ENCODE measurements at places on chromosomes 12 and 14. TPM values are rescaled to one million over a fixed set of nuclear protein-coding genes. Genes with fewer than 3 reads are reported as not detected.

DNA sequence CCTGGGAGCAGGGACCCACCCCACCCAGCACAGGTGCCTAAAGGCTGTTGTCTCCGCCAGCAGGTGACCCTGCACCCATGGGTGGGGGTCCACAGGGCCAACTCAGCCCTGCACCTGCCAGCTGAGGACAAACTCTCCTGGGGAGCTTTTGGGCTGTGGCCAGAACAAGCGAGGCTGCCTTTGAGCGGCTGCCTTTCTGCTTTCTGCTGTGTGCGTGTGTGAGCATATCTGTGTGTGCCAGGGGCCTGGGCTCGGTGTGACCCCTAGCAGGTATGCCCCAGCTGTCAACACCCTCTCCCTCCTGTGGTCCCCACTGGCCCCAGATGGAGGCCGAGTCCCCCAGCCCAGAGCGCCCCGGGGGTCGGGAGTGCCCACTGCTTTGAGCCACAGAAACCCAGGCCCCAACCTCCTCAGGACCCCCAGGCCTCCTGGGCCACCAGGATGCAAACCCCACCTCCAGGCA is 25.9 kb upstream of the GPR132 start:
- no peaks in the 10 kb centered on the region for H3K36me3 ChIP-seq
- H3K27ac ChIP-seq: no peak overlapping the region
- peaks cover 52% of the 10 kb centered on the region for H3K4me1 ChIP-seq
- peak; percentile 34 for DNase-seq
- no peak overlapping the region for H3K4me3 ChIP-seq
- H3K27me3 ChIP-seq: no peaks in the 10 kb centered on the region

DNA sequence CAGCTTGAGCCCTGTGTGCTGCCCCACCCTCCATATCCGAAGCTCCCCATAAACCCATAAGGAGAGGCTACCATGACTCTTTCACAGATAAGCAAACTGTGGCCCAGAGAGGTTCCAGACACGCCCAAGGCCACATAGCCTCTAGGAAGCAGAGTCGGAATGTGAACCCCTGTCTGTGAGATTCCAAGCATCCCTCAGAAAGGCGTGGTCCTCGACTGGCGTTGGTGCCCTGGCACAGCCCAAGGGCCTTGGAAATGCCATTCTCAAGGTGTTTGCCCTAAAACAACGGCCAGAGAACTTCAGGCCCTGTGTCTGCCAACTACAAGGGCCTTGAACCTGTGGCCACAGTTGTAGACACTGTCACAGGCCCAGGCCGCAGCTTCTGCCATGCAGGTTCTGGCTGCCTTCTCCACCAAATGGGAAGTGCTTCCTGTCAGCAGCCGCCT is 8.5 kb upstream of the DIO3 start:
- H3K4me1 ChIP-seq: no peaks in the 10 kb centered on the region
- no peak overlapping the region for H3K27ac ChIP-seq

The PIWIL1 gene
- not detected for total RNA-seq

The MYL2 gene
- total RNA-seq: not detected
